Adipocyte (in vitro differentiated cells): ENCODE measurements at places on chromosomes 5 and 9.

- no peak for DNase-seq
Observed at GRCh38 chr9:133514460-133515239, 10.1 kb downstream of the MYMK start.

- DNase-seq, result no peak
Observed at GRCh38 chr9:38145526-38146053, 76.6 kb upstream of the SHB start.

- DNase-seq, result peak; percentile 55
Observed at GRCh38 chr5:72468024-72468423, 39.2 kb downstream of the ZNF366 start.

- DNase-seq, result no peak
Observed at GRCh38 chr5:6502421-6502820, 53.8 kb downstream of the UBE2QL1 start.

GRCh38 chr5:108966910-108967309 is 219.2 kb downstream of the FER start:
- no peak for DNase-seq

DNA sequence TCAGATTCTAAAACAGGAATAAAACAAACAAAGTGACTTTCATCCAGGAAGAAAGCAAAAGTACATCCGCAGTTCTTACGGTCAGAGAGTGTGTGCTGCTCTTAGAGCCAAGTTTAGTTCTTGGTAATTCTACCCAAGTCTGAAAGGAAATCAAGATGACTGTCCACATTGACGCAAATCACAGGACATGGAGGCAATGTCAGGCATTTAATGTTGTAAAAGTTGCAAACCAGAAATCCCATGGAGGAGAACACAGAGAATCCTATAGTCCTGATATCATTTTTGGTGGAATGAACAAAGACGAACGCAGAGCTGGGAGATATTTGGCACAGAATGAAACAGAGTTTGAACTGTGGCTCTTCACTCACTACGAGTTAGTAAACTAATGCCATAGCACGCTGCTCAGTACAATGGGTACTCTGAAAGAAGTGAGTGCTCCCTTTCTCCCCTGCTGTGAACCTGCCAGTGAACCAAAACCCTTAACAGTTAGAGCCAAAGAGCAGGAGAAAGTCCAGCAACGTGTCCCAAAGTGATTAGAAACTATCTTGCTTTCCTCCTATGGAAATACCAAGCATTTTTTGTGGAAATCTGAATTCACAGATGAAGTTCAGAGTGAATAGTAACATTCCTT is 74.3 kb downstream of the MUSK start:
- DNase-seq, result peak; percentile 63

DNA sequence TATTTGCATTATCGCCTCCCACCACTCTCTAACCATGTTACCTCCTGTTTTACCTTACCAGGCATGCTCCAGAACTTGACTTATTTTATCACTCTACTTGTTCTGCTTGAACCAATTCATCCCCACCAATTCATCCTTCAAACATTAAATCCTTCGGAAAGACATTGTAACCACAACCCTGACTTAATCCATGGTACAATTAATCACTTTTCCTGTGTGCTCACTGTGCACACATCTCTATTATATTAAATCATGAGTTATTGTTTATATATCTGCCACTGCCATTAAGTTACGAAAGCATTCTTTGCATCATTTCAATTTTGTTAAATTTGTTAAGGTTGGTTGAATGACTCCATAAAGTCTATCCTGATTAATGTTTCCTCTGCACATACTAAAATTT is 7.4 kb upstream of the C5orf46 start:
- no peak for DNase-seq

DNA sequence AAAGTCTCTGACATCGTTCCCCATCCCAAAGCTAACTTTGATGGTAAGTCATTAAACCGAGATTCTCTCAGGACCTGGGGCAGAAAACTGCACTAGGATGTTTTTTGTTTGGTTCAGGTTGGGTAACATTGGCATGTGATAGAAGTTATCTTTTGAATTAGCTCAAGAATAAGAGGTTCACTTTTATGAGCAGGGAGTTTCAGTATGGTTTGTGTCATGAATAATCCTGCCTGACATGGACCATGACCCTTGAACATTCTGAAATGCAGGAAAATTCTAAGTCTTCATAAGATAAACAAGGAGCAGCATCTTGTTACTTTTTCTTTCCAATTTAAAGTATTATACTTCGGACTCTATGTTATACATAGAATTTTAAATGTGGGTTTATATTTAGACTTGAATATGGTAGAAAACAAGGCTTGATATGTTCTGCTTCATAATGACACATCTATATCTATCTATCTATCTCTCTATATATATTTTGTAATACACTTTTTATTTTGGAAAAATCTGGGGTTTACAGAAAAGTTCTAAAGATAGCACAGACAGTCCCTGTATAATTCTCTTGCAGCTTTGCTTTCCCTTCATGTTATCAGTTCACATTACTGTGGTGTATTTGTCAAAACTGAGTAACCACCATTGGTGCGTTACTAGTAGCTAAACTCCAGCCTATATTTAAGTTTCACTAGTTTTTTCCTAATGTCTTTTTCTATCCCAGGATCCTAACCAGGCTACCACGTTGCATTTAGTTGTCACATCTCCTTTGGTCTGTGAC is 102.7 kb upstream of the TAF11L2 start:
- DNase-seq, result peak; percentile 83

GRCh38 chr5:746258-746761 is 38.2 kb downstream of the ZDHHC11B start:
- DNase-seq, result no peak

- DNase-seq, result peak; percentile 33
Observed at GRCh38 chr5:135073761-135074345, 39.8 kb upstream of the PITX1 start.

DNA sequence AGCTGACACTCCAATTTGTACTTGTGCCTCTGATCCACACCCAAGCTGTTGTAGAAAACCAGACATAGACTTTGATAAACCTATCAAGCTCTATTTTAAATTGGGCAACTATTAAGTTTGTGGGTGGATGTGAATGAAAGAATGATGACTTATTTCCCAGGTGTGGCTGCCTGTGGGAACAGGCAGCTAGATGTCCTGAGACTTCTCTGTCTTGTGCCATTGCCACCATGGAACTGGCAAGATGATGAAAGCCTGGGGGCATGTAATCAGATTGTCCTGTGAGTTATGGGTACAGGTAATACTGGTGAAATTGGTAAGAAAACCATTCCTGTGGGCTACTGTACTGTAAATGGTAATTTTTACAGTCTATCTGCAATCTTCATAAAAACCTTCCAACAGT is 57.5 kb downstream of the CEMIP2 start:
- DNase-seq, result no peak

GRCh38 chr5:1667648-1668140 is 131.9 kb downstream of the MRPL36 start:
- DNase-seq, result no peak

DNA sequence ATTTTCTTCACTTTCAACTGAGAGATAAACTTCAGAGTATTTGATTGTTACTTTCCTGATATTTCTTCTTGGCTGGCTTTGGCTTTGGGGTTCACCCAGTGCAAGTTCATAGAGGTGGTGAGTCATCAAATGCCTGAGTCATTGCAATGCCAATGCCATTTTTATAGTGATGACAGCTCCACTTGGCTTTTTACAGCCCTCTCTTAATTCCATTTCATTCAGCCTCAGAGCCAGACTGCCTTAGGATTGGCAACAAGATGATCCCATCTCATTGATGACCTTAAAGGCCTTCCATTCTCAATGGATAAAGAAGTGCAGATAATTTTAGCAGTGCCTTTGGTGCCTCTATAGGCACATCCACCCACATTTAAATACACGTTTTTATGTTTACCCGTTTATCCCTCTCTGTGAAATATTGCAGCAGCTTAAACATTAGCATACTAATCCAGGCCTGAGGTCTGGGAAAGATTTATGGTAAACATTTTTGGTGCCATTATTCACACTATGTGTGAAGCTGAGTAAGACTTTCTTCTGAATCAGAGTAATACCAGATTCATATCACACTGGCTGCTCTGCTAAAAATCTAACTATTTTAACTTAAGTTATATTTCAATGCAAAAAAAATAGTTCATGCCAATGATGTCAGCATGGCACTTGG is 88.9 kb upstream of the TYRP1 start:
- DNase-seq, result peak; percentile 4

DNA sequence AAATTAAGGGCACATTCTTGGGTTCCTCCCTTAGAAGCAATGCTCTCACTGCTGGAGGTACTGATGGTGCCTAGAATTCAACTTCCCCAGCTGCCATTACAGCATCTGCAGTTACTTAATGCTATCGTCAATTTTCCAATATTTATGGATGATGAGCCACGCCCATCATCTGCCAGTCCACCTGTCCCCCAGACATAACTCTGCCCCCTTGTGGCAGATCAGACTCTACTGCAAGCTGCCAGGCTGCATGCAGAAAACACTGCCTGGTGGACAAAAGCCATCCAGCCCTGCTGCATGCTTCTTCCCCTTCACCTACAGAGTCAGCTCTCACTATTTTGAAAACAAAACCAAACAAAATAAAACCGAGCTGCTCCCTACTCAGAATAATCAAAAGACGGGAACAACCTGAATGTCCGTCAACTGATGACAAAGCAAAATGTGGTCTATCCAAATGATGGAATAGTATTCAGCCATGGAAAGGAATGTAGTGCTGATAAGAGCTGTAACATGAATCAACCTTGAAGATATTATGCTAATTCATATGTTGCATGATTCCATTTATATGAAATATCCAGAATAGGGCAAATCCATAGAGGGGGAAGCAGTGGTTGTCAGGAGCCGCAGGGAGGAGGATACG is 66.4 kb downstream of the RETREG1 start:
- DNase-seq, result peak; percentile 40

GRCh38 chr9:122088880-122089706 is 4.0 kb downstream of the TTLL11 start:
- DNase-seq, result no peak

GRCh38 chr5:82259172-82259800 is 18.9 kb downstream of the RPS23 start:
- DNase-seq, result peak; percentile 66

GRCh38 chr9:35940458-35941407 is 17.2 kb downstream of the OR2S2 start:
- DNase-seq, result no peak

- DNase-seq, result no peak
Observed at GRCh38 chr5:45195026-45195425, 386.3 kb downstream of the MRPS30 start.

- DNase-seq, result no peak
Observed at GRCh38 chr5:143605403-143606005, 202.0 kb upstream of the NR3C1 start.

- no peak for DNase-seq
Observed at GRCh38 chr5:122516432-122516743, 204.4 kb downstream of the SNCAIP start.

DNA sequence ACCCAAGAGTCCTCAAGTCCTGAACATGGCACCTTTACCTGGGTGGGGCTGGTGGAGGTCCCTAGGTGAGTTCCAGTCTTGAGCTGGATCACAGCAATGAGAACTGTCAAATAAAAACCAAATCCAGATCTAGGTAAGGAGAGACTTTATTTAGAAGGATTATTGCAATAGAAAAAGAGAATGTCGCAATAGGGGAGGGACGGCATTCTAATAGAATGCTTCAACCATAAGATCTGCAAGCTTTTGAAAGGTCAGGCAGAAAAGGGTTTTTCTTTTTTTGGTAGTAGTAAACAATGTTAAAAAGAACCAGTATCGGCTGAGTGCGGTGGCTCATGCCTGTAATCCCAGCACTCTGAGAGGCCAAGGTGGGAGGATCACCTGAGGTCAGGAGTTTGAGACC is 5.2 kb upstream of the GCNT1 start:
- DNase-seq, result peak; percentile 93

DNA sequence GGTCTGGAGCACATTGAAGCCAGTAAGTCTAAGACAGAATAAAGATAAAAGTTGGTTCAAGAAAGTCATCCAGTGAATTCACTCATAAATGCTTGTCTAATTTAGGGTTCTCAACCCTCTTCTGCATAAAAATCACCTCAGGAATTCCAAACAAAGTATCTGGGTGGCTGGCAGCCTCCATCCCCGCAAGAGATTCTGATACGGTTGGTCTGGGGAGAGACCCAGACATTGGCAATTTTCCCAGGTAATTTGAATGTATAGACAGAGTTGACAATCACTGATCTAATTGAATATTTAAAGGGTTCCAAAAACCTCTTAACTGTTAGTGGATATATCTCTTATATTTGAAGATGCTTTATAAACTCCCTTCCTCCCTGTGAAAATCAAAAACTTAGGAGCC is 14.9 kb downstream of the ADAMTSL1 start:
- DNase-seq, result no peak

GRCh38 chr5:134073404-134073803 is 41.1 kb upstream of the TCF7 start:
- no peak for DNase-seq

- no peak for DNase-seq
Observed at GRCh38 chr9:136670576-136671253, 8.0 kb downstream of the EGFL7 start.

DNA sequence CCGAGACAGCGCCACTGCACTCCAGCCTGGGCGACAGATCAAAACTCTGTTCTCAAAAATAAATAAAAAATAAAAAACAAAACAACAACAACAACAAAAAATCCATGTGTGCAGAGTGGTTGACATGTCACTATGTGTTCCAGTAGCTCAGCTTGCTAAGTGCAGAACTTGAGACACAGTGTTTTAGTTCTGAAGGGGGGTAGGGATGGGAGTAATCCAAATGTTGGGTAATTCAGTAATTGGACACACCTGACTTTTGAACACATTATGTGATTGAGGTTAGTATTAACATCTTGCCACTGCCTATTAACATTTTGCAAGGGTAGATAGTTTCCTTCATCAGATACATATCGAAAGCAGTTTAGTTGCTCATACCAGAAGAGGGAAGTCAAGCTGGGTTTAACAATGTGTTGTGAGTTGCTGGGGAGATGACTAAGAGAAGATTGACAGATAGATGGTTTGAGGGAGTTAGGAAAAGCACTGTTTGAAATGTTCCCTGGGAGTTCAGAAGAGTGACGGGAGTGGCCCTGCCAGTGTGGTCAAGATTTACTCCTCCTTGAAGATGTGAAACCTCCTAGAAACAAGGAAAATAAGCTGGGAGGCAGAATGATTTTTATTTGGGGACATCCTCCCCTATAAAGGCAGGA is 928 bp downstream of the HACD4 start:
- DNase-seq, result peak; percentile 72

GRCh38 chr5:36200513-36200912 is 41.2 kb downstream of the NADK2 start:
- DNase-seq, result no peak

DNA sequence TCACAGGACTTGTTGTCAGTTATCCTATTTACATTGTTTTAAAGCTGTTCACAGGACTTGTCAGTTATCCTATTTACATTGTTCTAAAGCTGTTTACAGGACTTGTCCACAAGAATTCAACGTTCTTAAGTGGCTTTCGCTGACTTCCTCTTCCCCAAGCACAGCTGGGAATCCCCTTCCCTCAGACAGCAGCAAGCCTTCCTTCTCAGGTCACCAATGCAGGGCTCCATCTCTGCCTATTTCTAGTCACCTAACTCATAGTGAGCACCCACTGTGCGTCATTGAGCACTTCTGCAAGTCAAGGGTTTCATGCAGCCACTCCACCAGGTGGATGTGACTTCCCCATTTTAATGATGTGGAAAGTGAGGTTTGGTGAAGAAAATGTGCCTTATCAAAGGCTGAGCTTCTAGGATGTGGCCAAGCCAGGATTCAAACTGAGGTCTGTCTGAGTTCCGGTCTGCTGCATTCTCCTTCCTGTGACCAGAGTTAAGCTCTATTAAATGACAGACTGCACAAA is 109.8 kb upstream of the ZNF462 start:
- DNase-seq, result no peak
